Hepatocyte (in vitro differentiated cells): ENCODE measurements at places on chromosomes 3 and 15. TPM values are rescaled to one million over a fixed set of nuclear protein-coding genes. Genes with fewer than 3 reads are reported as not detected.

CLDN1 gene
- total RNA-seq: 106 and 123 TPM in 2 replicates

POPDC2 gene
- 2.7 and 3.9 TPM in 2 replicates for total RNA-seq

GOLGA8M gene
- total RNA-seq: 1.3 TPM in 1 of 2 replicates, not detected in the other

PSTPIP1 gene
- total RNA-seq: not detected in 2 replicates

HRG gene
- 1.7 and 3.8 TPM in 2 replicates for total RNA-seq

FAM81A gene
- total RNA-seq: 0.47 and 0.52 TPM in 2 replicates

GADL1 gene
- 0.13 and 0.16 TPM in 2 replicates for total RNA-seq

CXCR6 gene
- not detected in 2 replicates for total RNA-seq

OCA2 gene
- 22.6 and 25.1 TPM in 2 replicates for total RNA-seq

ZNF620 gene
- total RNA-seq: 4.4 and 5.4 TPM in 2 replicates

GOLGA6L2 gene
- total RNA-seq: not detected in 2 replicates
